ENCODE measurements at places on chromosomes 12 and 14.

- no peak for DNase-seq
These were observed 202.7 kb upstream of the GARIN6 start for GRCh38 chr12:99444859-99445316.

DNA sequence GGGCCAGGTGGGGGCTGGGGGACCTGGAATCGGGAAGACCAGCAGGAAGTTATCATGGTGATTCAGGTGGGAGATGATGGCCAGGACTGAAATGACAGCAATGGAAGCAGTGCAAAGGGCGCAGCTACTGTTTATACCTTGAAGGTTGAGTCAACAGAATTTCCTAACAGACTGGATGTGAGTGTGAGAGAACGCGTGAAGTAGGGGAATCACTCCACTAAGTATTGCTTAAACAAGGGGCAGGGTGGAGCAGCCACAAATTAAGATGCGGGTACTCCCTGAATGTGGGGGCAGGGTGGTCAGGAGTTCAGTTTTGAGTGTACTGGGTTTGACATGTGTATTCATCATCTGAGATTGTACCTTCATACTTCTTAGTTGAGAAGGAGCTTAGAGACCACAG is 45.1 kb downstream of the MYF5 start:
- DNase-seq, result no peak

GRCh38 chr12:12546314-12546772 is 16.3 kb downstream of the DUSP16 start:
- no peak for DNase-seq

DNA sequence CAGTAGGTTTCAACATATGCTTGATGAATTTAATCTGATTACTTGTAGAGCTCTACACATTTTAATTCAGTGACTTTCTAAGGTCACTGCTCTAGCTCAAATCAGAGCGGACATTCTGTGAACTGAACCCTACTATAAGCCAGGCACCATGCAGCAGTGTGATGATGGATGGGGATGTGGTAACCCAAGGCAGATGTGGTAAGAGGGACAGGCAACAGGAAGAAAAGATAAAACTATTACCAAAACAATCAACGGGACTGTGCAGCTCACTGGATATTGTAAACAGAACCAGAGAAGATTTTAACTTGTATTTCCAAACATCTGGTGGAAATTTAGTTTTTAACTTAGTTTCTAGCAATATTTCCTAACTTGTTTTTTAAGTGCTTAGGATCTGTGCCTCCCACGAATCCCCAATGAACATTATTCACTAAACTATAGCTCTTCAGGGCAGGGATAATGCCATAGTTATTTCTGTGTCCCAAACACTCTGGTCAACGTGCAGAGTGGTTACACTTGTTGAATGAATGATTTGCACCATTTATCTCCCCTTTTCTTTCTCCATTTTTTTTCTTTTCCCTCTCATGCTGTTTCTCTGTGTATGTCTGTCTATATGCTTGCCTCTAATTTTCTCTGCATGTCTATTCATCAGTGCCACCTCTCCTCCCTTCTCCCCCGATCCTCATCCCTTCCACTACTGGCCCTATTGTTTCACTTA is 3.0 kb downstream of the ERO1A start:
- DNase-seq, result no peak

DNA sequence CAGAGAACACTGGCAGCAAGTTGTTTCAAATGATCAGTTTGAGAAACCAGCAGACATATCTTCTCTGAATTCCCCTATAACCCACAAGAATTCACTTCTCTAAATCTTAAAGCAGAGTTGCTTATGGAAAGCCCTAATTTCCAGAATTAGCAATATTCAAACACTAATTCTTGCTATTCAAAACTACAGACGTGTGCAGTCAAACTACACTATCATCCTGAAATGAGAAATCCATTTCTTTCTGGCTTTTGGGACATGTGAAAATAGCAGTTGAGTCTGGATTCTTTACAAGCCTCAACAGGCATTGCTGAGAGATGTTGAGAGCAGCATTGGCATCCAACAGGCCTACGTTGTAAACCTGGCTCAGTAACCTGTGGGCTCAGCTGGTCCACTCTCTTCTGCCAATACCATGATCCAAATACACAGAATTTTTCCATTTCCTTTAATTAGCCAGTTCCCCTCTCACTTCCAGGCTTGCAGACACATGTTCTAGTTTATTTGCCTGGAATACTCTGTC is 74.6 kb upstream of the TMTC1 start:
- no peak for DNase-seq

GRCh38 chr14:30751646-30752416 is 122.5 kb upstream of the COCH start:
- DNase-seq, result no peak

DNA sequence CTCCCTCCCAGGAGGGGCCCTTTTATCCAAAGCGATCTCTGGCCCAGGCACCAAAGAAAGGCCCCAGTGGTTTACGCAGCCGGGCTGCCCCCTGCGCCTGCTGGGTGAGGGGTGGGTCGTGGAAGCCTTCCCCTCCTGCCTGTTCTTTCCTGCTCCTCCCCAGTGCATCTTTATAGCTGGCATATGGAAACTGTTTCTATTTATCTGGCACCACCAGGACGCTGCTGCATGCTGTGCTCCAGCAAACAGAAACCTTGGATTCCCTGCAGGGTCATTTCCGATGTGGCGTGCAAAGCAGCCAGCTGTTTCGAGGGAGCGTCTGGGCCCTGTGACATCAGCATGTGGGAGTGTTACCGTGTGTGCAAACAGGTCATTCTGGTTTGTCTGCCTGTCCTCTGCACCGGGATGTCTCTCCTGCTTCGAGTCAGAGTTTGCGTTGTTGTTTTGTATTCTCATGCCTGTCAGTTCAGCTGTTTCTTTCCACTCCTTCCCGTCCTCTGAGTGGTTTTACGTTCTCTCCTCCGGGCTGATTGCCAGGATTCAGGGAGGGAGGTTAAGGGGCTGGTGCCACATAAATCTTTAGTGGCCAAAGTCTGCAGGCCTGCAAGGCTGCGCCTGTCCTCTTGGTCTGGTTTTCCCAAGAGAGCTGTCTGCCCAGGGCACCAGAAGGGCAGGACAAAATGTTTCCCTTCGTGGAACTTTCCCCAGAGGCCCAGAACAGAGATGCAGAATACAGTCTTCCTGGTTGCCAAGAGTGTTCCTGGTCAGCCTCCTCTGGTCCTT is 24.6 kb downstream of the TPCN1 start:
- DNase-seq, result no peak

DNA sequence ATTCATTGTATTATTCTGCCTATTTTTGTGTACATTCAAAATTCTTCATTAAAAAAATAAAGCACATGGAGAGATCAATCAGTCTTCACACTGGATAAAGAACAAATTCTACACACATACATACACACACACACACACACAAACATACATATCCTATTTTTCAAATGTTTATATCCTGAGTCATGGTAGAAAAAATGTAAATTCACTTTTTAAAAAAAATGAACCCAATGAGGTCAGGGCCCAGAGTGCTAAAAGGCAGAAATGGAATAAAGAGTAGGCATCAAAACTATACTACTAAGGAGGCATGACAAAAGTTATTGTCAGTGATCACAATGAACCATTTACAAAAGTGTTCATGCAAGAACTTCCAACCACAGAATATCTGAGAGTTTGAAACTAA is 17.3 kb downstream of the GALC start:
- no peak for DNase-seq

DNA sequence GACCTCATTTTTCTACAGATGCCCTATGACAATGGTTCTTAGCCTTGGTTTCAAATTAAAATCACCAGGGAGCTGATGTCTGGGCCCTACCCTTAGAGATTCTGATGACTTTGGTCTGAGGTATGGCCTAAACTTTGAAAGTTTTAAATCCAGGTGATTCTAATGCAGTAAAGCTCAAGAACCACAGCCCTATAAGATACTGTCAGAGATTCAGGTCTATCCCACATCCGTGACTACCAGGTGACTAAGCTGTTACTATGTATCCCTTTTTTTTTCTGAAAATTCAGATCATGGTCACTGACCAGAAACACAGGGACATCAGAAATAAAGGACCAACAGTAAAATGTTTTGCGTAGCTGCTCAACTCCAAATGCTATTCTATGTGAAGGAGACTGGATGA is 148.8 kb upstream of the BMP4 start:
- no peak for DNase-seq

GRCh38 chr12:81617915-81618314 is 141.2 kb downstream of the PPFIA2 start:
- no peak for DNase-seq

DNA sequence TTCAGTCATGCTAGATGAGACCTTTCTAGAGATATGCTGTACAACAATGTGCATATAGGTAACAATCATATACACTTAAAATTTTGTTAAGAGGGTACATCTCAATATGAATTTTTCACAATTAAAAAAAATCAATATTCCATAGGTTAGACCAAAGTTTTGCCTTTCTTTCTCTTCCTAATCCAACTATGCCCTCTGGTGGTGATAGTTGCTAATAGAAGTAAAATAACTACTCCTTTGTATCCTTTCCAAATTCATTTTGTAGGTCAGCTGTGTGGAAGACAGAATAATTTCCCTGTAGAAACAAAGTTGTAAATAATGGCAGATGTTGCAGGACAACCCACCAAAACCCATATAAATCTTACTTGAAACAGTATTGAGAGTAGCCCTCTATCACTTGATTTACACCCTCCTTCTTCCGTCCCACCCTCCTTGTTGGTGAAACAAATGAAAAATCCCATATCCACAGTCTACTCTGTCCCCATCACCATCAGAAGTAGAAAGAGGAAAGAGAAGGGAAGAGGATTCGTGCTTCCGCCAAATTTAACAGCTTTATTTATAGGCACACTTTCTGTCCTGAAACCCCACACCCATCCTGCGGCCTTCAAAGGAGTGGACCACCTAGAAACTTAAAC is 34.2 kb upstream of the KICS2 start:
- no peak for DNase-seq

- peak; percentile 48 for DNase-seq
These were observed 25.6 kb downstream of the CALCOCO1 start for GRCh38 chr12:53701518-53702264.

GRCh38 chr14:31876741-31877140 is 200.4 kb upstream of the ARHGAP5 start:
- no peak for DNase-seq

- no peak for DNase-seq
These were observed 309.2 kb downstream of the SLC16A7 start for GRCh38 chr12:59904874-59905521.

- DNase-seq, result no peak
These were observed 653.3 kb upstream of the FOXG1 start for GRCh38 chr14:28113311-28113710.
